ENCODE measurements at places on chromosomes 7 and 10.

DNA sequence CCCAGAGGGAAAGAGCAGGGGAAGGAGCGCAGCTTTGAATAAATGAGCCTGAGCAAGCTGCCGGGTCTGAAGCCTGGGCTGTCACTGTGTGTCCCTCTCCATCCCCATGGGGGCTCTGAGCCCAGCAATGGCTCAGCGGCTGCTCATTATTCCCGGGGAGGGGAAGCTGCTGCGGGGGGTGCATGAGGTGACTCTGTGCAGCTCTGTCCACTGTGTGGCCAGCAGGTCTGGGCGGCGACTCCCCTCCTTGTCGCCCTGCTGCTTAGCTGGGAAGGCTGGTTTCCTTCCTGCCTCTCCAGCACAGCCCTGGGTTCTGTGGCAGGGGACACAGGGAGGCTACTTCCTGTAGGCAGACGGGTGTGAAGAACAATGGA is 234.2 kb downstream of the PRPF18 start:
- DNase-seq: no peak

- DNase-seq: no peak
Observed at GRCh38 chr7:157694376-157694665, 357.5 kb downstream of the DNAJB6 start.

GRCh38 chr10:23448802-23449570 is 10.1 kb downstream of the OTUD1 start:
- no peak for DNase-seq

- no peak for DNase-seq
Observed at GRCh38 chr10:86258499-86258898, 108.1 kb downstream of the GRID1 start.

GRCh38 chr10:93630625-93631557 is 18.6 kb downstream of the PDE6C start:
- DNase-seq: no peak

DNA sequence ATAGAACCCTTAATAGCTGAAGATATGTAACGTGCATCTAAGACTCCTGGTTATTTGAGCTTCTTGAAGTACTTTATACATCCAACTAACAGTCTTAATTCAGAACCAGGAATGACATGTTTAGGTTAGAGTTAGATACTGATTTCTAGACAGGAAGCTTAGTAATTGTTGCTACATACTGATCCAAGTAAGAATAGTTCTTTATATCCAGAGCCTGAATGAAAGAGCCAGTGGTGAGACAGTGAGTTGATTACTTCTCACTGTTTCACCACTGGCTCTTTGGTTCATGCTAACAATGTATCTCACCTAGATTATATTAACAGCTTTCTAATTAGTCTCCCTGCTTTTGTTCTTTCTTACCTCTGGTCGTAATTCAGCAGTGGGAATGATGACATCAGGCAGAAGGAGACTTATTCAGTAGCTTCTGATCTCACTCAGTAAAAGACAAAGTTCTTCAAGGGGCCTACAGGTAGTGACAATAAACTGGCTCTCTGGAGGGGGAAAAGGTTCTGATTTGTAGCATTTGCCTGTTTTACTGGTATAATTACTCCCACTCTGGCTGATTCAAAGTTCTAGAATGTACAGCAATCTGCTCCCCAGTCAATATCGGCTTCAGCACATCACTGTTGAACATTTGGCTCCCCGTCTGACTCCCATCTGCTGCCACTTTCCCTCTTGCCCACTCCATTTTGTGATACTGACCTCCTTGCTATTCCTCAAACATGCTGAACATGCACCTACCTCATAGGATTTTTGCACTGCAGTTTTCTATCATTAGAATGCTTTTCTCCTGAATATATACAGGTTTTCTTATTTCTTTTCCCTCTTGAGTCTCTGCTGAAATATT is 29.1 kb downstream of the MCU start:
- DNase-seq: no peak

DNA sequence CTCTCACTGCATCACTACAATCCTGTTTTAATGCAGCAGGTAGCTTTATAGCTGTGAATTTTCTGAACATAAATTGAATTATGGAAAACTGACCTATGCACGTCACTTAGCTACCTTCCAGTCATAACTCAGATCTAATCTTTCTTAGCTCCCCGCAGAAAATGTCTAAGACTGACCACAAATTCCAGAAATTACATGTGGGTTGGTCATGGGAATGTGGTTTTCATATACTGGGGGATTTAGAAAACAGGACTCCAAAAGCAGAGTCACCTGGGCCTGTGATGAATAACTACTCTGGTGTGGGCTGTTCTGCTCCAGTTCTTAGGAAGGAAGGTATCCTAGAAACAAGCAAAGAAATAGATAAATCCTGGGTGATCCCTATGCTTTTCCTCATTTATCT is 178.4 kb upstream of the LRRTM3 start:
- no peak for DNase-seq

GRCh38 chr7:2301511-2301863 is 12.8 kb downstream of the SNX8 start:
- no peak for DNase-seq

GRCh38 chr7:45593877-45594276 is 19.7 kb downstream of the ADCY1 start:
- no peak for DNase-seq

DNA sequence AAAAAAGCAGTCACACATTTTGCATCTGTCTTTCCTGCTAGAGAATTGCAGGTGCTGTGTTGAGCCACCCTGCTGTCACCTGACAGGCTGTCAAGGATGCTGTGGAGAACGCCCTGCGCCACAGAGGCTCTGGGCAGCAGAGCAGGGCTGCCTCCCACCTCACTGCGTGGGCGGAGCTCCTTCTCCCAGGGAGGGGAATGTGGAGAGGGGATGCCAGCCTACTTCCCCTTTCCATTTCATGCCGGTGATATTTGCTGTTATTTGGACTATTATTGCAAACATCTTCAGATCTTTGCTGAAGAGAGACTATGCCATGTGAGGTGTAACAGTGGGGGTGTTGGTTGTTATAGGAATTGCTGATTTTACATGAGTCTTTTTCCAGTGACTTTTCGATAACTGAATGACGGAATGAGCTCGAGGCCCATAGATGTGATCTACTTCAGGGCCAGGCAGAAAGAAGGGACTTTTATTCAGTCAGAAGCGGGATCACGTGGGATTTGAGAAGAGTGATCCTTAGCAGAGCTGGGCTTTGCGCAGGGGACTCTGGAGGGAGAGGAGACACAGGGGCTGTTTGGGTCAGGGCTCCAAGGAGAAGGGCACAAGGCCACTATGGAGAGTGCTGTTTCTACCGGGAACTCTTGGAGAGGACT is 13.6 kb upstream of the PRKAG2 start:
- no peak for DNase-seq

GRCh38 chr7:121961089-121961867 is 88.3 kb downstream of the PTPRZ1 start:
- DNase-seq: no peak

GRCh38 chr7:84677117-84677732 is 482.6 kb upstream of the SEMA3A start:
- no peak for DNase-seq

DNA sequence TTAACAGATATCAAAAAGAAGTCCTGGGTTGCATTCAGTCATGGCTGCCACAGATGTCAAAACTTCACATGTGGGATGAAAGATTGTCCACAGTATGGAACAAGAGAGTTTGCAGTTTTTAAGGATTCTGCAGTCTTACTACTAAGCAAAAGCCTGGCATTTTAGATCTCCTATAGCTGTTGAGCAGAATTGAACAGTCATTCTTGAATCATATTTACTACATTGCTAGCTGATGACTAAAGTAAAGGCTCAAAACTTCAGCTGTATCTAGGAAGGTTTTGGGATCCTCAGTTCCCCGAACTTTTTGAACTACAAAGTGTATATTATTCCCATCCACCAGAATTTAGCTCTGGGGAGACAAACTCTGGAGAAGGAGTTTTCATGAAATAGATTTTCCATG is 31.0 kb downstream of the BET1 start:
- DNase-seq: no peak

- no peak for DNase-seq
Observed at GRCh38 chr7:80088705-80089104, 45.9 kb upstream of the GNAI1 start.

DNA sequence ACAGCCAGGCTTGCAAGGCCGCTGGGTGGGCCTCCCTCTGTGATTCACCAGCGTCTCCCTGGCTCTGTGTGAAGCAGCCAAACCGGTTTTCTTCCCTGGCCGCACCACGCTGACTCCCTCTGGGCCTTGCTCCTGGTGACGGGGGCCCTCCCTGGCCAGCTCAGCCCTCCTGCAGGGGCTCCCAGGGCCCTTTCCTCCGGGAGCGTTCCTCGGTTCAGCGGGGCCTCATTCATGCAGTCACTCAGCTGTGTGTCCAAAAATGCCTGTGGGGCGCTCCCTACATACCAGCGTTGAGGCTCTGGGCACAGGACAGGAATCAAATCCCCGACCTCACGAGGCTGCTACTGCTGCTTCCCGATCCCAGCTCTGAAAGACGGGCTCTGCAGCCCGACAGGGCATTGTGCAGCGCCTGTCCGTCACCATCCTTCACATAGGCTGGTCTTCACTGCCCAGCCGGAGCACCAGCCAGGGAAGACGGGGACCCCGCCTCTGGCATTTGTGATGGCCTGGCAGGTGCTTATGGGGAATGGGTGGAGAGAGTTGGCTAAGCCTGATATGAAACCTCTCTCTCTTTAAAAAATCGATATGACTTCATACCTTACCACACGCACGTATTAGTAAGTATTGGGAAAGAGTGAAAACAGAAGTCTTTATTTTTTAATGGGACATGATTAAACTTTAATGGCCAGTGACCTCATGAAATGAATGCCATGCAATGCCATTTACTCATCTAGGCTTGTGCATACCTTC is 110.0 kb upstream of the SHH start:
- no peak for DNase-seq

DNA sequence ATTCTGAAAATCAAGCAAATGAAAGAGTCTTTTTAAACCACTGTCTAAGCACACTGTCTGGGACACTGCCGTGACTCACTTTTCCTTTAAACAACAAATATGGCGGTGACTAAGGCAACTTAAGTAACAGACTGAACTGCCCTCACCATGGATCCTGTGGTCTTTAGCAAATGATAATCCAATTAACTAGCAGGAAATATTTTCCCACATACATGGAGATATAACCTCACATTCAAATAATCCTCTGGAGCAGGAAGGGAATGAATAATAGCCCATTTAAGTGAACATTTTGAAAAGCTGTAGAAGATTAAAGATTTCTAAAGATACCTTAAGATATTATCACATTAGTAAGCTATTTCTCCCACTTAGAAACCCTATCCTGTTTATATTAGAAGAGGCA is 40.3 kb upstream of the LRRC17 start:
- no peak for DNase-seq

DNA sequence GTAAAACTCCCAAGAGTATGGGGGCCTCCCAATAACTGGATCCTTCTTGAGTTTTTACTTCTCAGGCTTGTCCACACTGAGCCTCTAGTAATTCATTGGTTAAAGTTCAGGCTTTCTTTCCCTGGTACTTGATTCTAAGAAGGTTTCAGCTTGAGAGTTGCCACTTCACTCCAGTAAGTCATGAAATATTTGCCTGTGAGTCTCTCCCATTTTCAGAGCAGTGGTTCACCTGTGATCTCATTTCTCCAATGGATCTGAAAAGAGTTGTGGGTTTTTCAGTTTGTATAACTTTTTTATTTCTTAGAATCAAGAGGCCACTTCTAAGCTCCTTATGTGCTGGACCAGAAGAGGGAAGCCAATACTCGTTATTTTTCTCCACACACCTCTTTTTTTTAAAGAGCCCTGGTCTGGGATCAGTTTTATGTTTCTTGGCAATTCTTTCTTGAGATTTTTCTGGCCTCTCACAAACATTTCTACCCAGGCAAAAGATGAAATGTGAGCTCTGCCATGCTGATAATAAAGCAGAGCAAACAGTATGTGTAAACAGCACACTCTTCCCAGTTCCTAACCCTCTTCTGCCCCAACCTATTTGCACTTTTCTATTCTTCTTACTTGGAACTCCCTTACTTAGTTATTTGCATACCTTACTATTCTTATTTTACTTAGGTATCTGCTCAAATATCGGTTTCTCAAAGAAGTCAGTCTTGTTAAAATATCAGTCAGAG is 983.4 kb downstream of the CCSER2 start:
- no peak for DNase-seq

GRCh38 chr10:4888236-4888635 is 62.2 kb downstream of the AKR1E2 start:
- no peak for DNase-seq

GRCh38 chr7:39709768-39710311 is 86.5 kb downstream of the RALA start:
- DNase-seq: no peak

DNA sequence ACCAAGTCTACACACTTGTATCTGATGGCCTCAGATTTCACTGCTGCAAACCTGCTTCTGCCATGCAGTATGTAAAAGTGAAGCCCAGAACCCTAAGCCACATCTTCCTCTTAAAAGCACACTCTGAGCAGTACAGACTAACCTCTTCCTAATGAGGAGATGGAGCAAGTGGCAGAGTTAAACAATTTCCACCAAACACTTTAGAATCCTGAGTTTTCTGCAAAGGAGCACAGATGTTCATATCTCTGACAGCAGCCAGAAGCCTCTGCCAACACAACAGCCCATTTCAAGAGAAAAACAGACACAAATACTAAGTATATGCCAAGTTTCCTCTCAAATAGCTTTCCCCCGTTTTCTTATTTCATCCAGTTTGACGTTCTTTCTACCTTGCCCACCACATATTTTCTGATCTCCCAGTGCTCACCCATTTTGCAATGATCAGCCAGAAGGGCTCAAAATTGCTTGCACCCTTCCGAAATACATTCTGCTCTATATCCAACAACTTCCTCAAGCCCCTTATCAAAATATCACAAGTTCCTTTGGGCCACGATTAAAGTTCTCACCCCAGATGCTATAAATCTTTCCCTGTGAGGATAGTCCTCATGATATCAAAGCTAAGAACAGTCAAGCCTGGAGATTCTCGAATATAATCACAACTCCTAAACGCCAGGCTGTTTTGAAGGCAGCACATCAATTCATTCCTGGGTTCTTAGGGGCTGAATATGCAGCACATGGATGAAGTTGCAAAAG is 27.5 kb downstream of the ELMO1 start:
- DNase-seq: no peak

DNA sequence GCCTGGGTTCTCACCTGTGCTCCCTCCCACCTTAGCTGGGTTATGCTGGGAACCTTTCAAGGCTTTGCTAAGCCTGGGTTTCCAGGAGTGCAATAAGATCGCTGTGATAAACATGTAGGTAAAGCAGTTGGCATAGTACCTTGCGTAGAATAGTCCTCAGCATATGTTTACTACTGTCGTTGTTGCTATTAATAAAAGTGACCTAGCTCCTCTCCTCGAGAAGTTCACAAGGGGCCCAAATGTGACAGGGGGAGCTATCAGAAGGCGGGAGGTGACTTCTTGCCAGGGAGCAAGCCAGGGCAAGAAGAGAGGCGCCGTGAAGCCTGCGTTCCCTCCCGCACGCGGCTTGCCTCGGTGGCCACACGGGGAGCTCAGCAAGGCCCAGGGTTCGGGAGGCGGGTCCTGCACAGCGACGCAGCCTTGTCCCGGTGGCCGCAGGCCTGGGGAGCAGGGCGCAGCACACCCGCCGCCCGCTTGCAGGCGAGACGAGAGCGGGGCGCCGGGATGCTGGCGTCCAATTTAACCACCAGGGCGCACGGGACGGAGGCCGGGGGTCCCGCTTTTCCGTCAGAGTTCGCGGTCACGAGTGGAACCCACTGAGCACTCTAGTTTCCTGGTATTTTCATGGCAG is 106.2 kb downstream of the SNX10 start:
- DNase-seq: no peak

Measured in T-helper 1 cell (primary cell).